ENCODE measurements at places on chromosomes 4 and X.

- no peak for DNase-seq
These were observed 712 bp downstream of the STX18 start for GRCh38 chr4:4541040-4541631.

- no peak for DNase-seq
These were observed 115.9 kb downstream of the COX18 start for GRCh38 chr4:72953571-72953970.

GRCh38 chrX:35362866-35363265 lies 420.3 kb downstream of the FAM47B start:
- DNase-seq, result no peak

GRCh38 chr4:84276752-84277151 lies 222.3 kb downstream of the NKX6-1 start:
- DNase-seq, result no peak

- no peak for DNase-seq
These were observed 301.7 kb upstream of the EMCN start for GRCh38 chr4:100819505-100819904.

GRCh38 chr4:37661772-37662171 lies 24.4 kb downstream of the RELL1 start:
- no peak for DNase-seq

DNA sequence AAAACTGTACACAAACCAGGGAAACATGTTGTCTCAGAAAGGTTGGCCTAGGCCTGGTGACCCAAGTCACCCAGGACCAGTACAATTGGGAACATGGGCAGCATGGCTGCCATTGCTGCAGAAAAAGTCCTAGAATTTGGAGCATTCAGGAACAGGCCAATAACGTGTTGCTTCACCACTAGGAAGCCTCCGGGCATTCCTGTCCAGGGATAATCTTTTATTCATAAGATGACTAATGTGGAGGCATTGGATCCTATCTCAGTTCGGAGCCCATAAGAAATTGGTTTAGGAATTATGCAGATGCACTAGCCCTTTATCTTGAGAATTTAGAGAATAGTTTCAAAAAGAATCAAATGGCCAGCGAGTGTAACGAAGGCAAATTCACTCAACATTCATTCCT lies 242.8 kb upstream of the NDST4 start:
- no peak for DNase-seq

GRCh38 chr4:79613269-79613935 lies 205.4 kb upstream of the GK2 start:
- no peak for DNase-seq

DNA sequence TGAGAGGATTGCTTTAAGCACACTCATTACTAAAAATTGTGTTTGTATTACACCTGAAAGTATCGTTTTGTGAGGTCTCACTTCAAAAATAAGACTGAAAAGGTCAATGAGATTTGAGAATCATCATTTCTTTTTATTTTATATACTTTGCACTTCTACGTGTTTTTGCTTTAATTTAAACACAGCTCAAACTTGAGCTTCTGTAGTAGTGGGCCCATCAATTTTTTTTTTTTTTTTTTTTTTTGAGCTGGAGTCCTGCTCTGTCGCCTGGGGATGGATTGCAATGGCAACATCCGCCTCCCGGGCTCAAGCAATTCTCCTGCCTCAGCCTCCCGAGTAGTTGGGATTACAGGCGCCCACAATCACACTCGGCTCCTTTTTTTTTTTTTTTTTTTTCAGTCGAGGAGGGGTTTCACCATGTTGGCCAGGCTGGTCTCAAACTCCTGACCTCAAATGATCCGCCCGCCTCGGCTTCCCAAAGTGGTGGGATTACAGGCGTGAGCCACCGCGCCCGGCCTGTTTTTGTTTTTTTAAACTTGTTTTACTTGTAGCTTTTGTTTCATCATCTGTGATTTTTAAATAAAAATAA lies 1.5 kb downstream of the GSTCD start:
- DNase-seq, result no peak

GRCh38 chr4:168514249-168514852 lies 17.5 kb downstream of the PALLD start:
- DNase-seq, result no peak

DNA sequence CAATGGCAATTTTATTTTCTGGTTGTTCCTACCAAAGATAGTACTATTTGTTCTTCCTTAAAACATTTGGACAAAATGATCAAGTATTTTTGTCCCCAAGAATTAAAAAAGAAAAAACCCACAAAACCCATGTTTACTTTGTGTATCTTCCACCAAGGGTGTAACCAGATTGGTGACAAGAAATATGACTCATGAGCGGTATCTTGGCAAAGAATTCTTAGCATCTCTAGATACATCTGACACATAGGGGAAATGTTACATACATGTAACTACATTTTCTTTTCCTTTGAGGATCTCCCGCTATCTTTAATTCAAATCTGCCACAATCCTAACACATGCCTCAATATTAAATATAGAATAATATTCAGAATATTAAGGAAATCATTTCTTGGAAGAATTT lies 78.7 kb downstream of the WDFY3 start:
- no peak for DNase-seq

DNA sequence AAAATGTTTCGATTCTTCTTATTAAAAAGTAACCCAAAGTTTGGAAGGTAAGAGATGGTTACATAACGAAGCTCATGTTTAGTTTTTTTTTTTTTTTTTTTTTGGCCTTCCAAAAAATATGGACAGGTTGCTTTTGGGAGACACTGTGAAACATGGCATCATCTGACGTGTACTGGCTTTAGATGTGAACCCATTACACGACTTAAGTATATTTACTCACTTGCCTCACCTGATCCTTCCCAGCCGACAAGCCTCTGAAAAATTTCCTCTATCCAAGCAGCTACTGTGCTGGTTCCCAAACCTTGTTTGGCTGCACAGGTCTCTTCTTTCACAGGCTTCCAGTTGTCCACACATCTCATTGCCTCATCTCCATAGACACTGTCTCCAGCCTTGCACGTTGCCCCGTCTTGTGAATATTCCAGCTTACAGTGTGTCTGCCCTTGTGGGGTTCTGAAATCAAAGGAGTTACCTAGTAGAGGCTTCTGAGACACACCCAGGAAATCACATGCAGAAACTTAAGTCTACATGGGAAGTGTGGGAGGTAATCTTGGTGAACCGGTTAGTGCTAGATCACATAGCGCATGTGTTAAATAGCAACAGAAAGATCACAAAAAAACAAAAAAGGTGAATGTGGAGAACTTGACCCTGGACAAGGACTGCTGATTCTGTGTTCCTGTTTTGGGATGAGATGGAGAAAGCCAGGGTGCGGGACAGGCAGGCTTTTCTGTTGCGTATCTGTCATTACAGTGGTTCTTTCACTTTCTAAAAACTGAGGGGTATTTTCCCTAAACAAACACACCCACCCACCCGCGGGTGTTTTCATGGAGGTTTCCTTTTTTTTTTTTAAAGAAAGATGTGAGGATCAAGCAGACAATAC lies 328.6 kb downstream of the ARHGAP10 start:
- no peak for DNase-seq

DNA sequence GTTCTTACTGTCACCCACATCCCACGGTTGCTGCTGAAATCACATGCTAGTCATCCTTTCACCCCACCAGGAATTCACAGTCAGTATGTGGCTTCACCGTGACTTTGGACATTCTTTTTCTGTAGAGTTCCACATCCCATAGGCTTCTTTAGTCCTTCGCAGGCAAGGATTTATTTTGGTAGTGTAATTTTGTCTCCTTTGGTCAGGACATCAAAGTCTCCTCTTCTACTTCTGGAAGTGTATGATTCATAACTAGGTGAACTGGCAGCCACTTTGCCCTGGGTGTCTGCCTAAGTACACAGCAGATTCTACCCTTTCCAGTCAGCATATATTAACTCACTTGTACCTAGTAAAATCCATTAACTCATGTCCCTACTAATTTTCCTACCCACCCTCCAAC lies 38.3 kb upstream of the MMAA start:
- DNase-seq, result no peak

GRCh38 chr4:336099-336892 lies 1.3 kb upstream of the ZNF141 start:
- no peak for DNase-seq

DNA sequence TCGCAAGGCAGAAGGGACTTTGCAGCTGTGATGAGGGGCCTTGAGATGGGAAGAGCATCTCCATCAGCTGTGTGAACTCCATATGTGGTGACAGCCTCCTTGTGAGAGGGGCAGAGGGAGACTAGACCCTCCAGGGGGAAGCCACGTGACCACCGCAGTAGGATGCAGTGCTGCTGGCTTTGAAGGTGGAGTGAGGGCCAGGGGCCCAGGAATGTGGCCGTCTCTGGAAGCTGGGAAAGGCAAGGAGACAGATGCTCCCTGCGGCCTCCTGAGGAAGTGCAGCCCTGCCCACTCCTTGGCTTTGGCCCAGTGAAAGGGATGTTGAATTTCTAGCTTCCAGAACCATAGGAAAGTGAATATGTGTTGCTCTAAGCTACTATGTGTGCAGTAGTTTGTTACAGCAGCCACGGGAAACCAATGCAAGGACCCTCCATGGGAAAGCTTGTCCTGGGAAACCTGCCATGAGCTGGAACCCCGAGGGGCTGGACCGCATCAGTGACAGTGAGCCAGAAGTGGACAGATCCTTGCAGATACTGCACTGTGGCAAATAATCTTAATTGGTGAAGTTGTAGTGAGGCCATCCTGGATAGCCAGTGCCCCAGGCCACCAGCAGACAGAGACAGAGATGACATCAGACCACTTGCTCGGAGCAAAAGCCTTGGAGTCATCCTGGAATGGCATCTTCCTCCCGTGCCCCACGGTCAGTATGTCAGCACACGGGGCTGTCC lies 35.4 kb upstream of the SORCS2 start:
- DNase-seq, result no peak

GRCh38 chr4:140579278-140579677 lies 10.5 kb upstream of the UCP1 start:
- no peak for DNase-seq

DNA sequence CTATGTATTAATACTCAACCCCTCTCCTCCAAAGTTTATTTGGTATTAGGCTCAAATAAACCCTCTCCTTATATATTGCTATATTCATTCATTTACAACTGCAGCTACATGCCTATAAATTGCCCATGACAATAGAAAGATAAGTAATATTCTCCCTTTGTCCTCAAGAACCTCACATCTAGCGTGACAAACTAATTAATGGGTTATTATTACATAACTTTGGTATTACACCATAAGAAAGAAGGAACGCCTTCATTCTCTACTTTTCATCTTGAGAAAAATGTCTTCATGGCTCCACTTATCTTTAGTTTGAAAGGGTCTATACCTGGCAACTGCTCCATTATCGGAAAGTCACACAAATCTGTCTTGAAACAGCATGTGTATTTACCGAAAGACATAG lies 157.7 kb upstream of the RASGEF1B start:
- DNase-seq, result no peak

GRCh38 chrX:123924186-123924585 lies 37.3 kb upstream of the STAG2 start:
- DNase-seq, result peak; percentile 14

GRCh38 chrX:77949840-77950239 lies 19.6 kb downstream of the PGAM4 start:
- DNase-seq, result no peak

- no peak for DNase-seq
These were observed 61.0 kb downstream of the RASGEF1B start for GRCh38 chr4:81410680-81411079.

GRCh38 chr4:44668526-44668925 lies 9.7 kb upstream of the GUF1 start:
- no peak for DNase-seq

DNA sequence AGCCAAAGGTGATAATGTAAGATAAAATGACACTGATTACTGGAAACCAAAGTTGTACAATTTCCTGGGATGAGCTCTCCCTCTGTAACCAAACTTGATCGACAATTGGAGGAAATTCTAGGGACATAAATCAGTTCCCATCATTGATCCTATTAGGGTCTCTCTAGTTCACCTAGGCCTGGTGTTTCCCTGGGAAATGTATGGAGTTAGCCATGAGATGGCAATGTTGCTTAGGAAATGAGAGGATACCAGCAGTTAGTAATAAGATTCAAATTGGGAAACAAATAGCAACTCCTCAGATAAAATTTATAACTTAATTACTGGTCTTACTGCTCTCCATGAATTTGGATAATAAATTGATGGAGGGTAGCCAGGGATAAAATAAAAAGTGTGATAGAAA lies 52.2 kb downstream of the SPATA18 start:
- DNase-seq, result no peak

- DNase-seq, result no peak
These were observed 336.2 kb upstream of the FAT1 start for GRCh38 chr4:187059895-187060294.

GRCh38 chr4:173519111-173520101 lies 10.6 kb downstream of the HAND2 start:
- DNase-seq, result no peak
